Stimulated activated CD8-positive, alpha-beta memory T cell treated with anti-CD3 and anti-CD28 coated beads, Interleukin-15, amount 100 ng/mL, for 48 hours (primary cell): ENCODE measurements at places on chromosomes 3 and 15.

GRCh38 chr3:125054449-125055329, 1.1 kb downstream of the HEG1 start:
- no peak for DNase-seq

- no peak for DNase-seq
Observed at GRCh38 chr3:37984051-37984450, 6.5 kb upstream of the VILL start.

DNA sequence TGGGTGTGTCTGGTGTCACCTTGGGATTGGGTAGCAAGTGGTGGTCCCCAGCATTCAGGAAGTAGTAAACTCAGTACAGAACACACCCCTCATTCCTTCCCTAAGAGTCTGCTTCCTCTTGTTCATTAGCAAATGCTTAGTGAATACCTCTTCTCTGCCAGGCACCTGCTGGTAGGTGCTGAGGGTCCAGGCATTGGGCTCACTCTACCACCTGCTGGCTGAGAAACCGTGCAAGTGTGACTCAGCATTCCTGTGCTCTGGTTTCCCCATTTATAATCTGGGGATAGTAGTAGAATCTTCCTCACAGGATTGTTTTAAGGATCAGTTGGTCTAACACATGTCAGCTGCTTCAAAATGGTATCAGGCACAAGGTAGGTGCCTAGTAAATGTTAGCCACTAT, 4.8 kb downstream of the SHF start:
- DNase-seq, result no peak

DNA sequence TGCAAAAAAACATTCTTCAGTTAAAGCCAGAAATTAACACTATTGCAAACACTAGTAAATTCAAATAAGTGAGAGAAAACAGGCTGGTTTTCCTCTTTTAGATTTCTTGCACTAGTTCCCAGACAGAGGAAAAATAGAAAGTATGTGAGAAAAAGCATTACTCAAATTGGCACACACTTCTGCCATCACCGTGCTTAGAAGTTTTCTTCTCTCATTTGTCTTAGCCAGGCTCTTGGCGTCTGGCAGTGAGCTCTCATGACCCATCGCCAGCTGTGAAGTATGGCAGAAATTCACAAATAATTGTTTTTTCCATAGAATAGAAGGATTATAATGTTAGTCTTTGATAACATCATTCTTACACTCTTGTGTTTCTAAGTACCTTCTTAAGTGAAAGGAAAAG, 515.9 kb downstream of the GBE1 start:
- DNase-seq, result no peak

- no peak for DNase-seq
Observed at GRCh38 chr3:71380096-71380495, 203.4 kb downstream of the FOXP1 start.
